Nucleus accumbens (tissue), 56 donors: ENCODE measurements at places on chromosomes 11 and 22.

- DNase-seq: no peak
Measured at GRCh38 chr11:134521452-134522289, 109.6 kb upstream of the B3GAT1 start.

DNA sequence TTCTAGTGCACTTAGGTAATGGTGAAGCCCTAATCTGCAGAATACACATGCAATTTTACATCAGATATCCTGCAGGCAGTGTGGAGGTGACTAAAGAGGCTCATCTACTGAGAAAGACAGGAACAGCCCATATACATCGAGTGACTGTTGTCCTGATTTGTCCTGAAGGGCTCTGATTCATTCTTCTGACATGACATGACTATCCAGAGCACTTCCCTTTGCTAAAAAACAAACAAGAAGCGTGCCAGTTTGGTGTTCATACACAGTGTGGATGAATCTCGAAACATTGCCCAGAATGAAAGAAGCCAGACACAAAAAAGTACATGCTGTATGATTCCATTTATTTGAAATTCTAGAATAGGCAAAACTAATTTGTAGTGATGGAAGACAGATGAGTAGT lies 48.0 kb upstream of the AMPD3 start:
- no peak for DNase-seq

DNA sequence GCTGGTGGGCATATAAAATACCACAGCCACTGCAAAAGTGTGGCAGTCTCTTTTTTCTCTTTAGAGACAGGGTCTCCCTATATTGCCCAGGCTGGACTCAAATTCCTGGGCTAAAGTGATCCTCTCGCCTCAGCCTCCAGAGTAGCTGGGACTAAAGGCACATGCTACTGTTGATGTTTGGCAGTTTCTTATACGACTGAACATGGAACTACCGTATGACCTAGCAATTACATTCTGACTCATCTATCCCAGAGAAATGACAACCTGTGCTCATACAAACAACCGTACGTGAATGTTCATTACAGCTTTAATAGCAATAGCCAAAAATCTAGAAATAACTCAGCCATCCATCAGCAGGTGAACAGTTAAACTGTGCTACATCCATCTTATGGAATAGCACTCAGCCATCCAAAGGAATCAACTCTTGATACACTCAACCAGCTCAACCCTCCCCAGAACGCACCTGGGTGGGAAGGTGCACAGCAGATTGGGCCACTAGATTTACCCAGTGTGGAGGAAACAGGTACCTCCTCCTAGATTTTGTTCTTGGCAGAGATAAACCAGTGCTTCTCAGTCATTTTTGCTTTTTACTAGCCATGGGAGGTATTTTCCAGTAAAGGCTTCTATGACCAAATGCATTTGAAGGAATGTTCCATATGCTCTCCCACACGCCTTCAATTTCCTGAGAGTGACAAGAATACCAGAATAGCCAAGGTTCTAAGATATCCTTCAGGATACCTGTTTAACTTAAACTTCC lies 130.5 kb downstream of the MED15 start:
- no peak for DNase-seq

DNA sequence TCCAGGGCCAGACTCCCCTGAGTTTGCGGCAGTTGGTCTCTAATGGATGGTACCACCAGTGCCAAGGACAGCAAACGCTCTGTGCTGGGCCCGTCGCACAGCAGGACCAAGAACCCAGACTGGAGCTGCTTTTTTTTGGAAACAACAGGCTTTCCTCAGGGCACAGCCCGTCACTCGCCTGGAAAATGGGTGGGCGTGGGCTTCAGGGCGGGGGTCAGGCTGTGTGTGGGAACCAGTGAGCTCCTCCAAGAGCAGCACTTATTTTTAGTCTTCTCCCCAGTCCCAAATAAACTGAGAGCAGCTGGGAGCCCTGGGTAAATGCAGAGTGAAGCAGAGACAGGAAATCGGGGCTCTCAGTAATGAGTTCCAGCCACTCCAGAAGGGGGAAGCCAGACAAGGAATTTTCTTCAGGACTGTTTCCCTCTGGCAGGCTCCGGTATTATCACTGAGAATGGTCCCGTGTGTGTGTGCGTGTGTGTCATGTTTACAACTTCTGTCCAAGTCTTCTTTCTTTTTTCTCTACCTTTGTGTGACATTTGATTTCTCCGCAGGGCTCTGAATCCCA lies 63.0 kb downstream of the PPFIBP2 start:
- DNase-seq: no peak

GRCh38 chr11:46404476-46405017 lies 13.0 kb upstream of the CHRM4 start:
- DNase-seq: no peak

DNA sequence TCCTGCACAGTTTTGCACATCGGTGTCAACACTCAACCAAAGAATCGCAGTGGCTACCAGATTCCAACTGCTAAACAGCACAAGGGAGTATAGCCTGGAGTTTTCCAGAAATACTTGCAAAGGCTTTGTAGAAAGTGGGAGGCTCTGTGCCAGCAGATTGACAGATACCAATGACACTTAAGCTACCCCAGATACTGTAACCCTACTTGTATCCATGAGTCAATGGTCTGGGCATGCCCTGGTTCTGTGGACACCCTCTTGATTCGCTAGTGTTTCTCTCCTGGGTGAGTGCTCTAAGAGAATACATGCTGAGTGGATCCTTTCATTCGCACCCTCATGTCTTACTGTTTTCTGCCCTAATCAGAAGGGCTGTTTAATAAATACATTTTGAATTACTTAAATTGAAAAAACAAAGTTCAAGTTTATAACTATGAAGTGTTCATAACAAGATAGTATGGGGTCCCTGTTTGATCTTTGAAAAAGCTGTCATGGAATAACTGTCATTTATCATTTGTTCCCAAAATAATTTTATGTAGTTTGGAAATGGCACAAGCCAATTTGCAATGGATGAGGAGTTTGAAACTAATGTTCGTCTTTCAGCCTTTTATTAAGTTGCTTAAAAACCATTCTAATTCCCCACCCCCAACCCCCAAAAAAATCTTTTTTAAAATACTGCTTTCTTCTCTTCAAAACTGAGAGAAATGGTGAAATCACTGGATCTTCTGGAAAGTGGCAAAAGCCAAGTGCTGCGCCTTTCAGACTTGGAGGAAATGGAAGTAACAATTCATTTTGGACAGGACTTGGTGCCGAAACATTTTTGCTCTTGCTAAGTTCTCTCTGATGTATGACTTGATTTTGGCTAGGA lies 600.5 kb upstream of the TENM4 start:
- DNase-seq: no peak

DNA sequence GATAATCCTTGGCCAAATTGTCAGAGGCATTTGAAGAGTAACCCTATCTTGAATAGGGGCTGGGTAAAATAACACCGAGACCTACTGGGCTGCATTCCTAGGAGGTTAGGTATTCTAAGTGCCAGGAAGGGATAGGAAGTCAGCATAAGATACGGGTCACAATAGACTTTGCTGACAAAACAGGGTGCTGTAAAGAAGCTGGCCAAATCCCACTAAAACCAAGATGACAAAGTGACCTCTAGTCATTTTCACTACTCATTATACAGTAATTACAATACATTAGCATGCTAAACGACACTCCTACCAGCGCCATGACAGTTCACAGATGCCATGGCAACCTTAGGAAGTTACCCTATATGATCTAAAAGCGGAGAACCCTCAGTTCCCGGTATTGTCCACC lies 964 bp upstream of the REXO2 start:
- no peak for DNase-seq

DNA sequence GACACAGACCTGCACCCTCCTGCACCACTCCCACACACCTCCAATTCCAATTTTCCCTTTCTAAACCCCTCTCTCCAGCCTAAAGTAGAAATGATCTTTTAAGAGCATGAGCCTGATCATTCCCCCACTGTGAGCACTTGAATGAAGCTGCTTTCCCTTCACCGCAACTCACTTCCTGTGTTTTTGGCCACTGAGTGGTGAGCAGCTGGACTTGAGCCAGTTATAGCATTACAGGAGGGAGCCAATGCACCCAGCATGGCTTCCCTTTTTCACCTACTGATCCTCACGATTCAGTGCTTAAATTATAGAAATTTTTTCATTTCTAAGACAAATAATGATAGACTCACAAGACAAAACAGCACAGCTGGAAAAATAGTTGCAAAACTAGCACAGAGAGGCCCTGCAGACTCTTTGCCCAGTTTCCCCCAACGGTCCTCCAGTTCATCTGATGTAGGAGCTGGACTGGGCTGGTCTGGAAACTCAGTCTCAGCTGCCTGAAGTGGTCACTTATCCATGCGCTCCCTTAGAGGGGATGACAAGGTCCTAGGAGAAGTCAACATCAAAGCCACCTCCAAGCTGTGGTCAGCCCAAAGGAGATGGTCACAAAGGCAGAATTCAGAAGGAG lies 9.7 kb upstream of the APOL4 start:
- DNase-seq: no peak

GRCh38 chr11:9573775-9574621 lies 528 bp downstream of the WEE1 start:
- no peak for DNase-seq

- DNase-seq: no peak
Measured at GRCh38 chr11:69013009-69013951, at the start of gene MRGPRF. MRGPRF (minus strand) TSS chr11:69013246; CDS start chr11:69009901, 3,345 bp downstream.

DNA sequence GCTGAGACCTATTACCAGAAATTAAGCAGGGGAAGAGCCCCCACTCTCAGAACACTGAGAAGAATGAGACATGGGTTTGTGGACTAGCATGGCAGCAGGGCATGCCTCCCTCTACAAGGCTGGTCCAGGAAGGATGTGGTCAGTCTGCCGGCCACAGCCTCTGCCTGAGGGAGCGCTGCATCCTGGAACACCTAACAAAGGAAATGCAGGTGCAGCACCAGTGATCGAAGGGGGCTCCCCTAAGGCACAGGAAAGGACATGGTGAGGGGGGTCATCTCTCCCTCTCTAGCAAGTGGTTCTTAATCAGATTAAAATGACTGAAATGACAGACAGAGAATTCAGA lies 40.6 kb upstream of the ARL14EP start:
- DNase-seq: no peak

- DNase-seq: no peak
Measured at GRCh38 chr22:36294801-36295200, 41.9 kb downstream of the APOL1 start.

DNA sequence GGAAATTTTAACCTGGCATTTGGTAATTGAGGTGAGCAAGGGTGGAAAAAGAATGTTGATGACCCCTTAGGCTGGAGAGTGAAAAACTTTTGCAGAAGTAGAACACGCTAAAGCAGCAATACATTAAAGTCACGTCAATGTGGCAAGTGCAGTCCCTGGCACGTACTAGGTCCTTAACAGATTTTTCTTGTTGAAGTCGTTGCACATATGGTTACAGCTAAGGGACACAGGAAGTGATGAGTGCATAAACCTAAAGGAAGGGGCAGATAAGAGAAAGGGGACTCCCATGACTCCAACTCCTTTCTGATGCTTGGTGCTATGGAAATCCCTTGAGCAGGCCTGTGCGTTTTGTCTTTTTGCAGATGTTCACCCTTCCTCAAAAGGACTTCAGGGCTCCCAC lies 1.2 kb downstream of the ACCS start:
- no peak for DNase-seq

- DNase-seq: no peak
Measured at GRCh38 chr11:120785576-120785975, 238.3 kb upstream of the TBCEL start.

DNA sequence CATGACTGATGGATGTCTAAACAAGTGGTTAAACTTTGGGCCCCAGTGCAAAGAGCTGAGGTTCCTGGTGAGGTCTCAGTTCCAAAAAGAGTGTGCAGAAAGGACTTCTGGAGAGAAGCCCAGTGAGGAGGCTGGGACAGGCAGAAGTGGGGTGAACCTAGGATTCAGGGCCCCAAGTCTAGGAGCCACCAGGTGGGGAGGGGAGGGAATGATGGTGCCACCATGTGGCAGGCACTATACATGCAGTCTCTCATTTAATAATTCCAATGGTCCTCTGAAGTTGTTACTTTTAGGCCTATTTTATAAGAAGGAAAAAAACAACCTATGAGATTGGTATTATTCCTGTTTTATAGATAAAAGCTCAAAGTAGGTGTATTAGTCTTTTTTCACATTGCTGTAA lies 102.0 kb downstream of the INSC start:
- DNase-seq: no peak

- no peak for DNase-seq
Measured at GRCh38 chr11:47143322-47143721, 33.4 kb downstream of the ARFGAP2 start.

GRCh38 chr11:66509131-66509561 lies 1.3 kb upstream of the BBS1 start:
- no peak for DNase-seq

DNA sequence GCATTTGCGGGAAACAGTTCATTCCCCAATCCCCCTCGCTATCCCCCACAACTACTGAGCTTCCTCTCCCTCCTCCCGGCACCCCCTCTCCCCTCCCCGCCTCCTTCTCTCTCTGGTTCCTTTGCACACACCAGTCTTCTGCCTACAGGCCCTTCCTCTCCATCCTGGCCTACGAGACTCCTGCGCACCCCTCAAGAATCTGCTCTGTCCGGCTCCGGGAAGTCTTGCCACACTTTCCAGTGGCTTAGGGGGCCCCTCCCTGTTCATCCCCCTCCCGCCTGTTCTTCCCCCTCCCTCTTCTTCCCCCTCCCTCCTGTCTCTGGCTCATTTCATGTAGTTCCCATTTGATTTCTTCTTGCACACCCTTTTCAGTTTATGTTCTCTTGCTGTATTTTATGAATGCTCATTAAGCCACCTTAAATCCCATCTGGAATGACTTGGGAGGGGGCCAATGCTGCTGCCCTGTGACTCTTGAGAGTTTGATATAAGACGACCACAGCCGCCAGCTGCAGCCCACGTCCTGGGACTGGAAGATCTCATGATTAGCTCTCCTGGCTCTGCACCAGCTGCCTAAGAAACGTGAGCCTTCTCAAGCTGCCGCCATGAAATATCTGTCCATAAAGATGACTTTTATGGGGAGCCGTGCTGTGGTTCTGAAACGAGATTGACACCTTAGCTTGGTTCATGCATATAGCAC lies 50.9 kb downstream of the RPS6KA4 start:
- no peak for DNase-seq

DNA sequence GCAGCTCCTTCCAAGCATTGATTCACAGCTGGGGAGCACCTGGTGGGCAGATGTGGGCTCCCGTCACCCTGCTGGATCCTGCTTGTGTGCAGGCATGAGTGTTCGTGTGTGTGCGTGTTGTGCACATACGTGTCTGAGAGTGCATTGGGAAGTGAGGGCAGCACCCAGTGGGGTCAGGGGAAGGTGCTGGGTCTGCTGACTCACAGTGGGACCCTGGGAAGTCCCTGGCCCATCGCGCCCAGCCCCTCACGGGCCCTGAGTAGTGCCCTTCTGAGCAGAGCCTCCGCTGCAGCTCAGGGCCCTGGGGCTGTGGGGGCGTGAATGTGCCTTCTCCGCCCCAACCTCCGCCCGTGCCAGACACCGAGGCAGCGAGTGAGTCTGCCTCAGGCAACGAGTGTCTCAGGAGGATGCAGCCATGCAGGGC lies 36.8 kb downstream of the WNT11 start:
- no peak for DNase-seq

DNA sequence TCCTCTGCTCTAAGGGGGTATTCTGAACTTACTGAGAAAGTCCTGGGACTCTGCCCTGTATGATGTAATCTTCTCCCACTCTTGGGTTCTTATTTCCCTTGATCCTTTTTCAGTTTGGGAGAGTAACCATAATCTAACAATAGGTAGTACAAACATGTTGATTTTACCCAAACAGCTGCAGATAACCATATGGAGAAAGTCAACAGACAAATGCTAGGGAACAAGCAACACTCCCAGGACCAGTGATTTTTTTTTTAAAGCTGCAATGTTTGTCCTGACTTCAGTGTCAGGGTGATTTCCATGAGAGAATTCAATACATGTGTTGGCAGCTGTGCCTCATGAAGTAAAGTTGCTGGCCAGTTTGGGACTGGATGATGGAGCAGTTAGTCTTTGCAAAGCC lies 156.5 kb downstream of the FCHSD2 start:
- DNase-seq: no peak
